AG04449 (cell line): ENCODE measurements at places on chromosomes 5 and 9.

DNA sequence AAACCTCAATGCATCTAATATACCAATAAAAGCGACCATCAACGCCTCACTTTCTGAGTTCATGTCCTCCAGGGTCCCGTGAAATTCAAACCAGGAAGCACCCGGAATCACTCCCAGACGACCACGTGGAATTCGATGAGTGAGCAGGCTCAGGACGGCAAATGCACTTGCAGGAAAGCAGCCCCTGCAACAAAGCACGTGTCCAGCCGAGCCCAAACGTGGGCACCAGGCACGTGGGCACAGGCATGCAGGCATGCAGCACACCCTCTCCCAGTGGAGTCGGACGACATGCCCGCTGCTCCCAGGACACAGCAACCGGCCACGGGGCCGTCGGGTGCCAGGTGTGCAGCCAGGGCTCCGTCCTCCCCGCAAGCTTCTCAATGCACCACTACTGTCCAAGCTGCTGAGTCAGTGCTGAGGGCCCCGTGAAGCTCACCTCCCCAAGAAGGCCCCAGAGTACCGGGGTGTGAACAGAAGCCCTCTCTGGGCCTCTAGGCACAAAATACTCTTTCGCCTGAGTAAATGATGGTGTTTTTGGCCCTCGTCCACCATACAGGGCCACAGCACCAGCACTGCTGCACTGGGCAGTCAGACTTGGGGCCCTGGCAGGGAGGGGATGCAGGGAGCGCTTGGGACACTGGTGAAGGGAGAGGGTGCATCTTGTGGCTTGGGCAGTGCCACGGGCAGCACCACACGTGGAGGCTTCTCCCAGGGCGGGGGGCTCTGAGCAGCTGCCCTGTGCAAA is 87.6 kb downstream of the VAV2 start:
- DNase-seq = no peak

DNA sequence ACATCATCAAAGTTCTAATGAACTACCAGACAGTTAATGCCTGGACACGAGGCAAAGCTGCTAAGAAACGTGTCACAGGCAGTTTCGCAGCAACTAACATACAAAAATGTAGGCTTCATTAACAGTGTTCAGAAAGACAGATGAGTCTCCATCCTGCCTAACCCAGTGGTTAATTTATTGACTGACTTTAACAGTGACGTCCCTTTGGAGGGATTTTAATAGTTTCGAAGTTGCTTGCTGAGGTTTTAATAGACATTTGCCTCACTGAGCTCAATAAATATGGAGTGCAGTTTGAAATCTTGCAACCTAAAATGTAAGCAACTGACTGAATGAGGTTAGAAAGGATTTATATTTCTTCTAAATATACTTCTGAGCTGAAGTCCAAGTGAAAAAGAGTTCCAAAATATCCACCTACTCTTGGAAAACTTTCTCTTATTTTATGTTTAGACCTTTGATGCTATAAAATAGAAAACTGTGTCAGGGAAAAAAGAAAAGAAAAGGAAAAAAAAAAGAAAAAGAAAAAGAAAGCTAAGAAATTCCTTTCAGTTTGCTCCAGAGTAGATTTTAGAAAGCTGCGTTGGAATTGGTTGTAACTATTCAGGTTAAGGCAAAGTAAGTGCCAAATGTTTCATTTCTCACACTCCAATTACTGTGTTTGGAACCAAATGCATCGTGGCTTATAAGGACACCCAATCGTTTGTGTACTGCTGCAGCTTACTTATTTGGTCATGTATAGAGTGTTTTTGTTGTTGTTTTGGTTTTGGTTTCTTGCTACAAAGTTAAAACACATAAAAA is 2016.6 kb downstream of the MAT2B start:
- DNase-seq = no peak

DNA sequence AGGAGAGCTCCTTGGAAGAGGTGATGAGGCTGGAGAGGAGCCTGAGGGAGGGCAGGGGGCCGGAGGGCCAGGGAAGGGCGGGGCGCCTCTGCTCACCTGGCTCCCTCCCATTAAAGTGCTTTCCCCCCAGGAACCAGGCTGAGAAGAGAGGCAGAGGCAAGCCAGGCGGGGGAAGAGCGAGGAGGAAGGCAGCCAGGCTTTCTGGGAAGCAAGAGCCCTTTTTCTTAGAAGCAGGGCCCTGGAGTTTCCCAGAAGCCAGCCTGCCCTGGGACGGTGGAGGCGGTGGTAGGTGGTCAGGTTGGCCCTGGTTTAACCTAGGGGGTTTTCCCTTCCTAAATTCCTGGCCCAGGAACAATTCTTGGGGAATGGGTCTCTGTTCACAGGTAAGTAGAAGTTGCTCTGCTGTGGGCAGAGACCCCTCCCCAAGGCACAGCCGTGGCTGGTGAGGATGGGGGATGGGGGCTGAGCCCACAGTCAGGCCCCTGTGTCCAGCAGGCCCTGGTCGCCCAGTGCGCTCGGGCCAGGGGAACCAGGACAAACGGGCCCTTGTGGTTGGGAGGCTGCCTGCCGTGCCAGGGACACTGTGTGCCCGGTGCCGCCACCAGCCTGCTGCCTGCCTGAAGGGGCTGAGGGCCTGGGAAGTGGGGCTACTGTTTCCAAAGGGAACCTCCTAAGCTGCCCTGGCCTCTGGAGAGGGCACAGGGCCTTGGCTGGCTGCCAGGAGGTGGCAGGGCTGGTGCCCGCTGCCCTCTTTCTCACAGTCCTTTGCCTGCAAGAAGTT is 16.6 kb upstream of the RALGDS start:
- DNase-seq = no peak

DNA sequence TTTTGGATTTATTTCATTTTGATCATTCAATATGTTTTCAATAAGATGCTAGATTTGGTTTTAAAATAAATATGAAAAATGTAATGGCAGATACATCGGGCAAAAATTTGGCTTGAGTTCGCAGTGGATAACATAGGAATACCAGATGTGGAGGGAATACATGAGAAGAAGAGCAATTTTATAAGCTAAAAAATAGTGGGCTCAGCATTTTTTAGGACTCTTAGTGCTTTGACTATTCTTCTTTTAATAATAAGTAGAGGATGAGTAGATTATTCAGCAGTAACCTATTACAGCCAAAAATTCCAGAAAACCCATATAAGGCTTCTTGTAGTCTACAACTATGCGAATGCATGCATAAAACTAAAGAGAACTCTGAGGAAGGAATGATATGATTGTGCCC is 22.8 kb upstream of the GHR start:
- no peak for DNase-seq

DNA sequence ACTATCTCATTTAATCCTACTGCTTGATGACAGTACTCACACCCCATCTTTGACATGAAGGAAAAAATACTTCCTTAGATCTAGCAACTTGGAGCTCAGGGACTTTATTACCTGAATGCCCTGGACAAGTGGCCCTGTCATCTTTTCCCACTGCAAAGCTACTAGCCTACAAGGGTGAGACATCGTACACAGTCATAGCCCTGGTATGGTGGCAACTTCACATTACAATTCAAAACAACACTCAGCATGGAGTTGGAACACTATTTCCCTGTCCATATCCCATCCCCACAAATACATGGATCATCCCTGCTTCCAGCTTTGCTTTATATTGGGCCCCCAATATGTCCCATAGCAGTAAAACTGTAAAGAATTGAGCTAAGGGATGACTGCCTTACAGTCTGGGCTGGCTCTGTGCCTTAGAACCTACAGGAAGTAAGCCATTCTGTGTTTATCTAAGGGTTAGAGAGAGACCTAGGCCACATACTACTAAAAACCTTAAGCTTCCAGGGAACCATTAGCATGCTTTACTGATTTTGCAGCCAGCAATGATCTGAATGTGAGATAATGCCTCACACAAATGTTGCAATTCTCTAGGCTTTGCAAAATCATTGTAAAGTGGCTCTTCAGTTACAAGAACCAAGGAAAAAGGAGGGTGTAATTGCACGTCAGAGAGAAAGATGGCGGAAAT is 55.9 kb downstream of the OTULIN start:
- DNase-seq = peak; percentile 69

DNA sequence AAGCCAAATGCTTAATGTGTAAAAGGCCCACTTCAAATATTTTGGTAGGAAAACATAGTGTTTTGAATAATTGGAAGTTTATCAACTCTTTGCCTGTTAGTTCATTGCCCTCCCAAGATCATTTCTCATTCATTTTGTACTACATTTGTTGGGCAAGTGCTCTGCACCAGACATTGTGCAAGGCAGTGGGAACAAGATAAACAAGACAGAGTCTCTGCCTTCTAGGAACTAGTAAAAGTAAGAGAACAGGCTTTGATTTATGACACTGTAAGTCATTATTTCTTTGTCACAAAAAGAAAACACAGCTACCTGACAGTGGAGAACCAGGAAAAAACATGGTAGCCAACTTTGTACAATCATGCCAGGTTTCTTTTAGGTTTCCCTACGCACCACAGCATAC is 63.7 kb upstream of the PAM start:
- no peak for DNase-seq

GRCh38 chr5:173781816-173782670 is 106.1 kb upstream of the CPEB4 start:
- peak; percentile 46 for DNase-seq

DNA sequence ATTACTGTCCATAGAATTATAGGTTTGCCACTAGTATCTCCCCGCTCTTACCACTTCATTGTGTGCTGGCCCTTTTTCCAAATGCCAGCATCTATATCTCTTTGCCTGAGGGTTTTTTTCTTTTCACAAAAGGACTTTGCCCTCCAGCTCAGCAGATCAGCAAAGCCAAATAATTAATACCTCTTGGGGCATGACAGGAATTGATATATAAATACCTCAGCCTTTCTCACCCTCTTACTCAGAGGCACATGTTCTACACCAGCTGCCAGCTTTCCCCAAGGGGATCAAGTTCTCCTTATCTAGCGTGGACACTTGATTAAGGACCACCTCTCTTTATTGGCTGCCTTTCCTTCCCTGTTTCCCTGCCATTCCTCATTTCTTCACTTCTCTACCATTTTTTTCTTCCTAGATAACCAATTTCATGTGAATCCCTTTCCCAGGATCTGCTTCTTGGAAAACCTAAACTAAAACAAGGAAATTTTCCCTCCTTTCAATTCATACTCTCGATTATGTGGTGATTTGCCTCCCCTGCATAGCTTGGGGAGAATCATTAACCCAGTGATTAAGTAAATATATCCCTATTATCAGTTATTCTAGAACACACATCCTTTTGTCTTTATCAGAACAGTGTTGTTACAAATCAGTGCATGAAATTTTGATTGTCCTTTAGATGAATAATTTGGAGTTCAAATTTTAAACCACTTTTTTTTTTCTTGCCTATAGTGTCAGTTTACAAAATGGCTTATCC is 6.9 kb upstream of the NUDT12 start:
- no peak for DNase-seq

DNA sequence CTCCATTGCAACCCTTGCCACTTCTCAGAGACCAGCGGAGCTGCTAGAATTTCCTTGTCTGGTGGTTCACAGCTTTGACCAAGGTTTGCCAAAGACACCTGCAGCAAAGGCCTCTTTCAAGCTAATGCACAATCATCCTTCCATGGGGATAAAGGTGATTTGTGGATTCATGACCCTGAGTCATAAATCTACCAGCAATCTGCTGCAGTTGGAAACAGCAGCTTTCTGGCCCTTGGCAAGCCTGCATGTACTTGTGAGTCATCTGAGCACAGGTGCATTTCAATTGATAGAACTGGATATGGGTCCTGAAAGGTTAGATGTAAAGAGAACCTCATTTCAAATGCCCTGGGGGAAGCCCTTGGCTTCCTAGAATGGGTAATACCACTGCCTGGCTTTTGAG is 21.6 kb upstream of the TCF7 start:
- no peak for DNase-seq

DNA sequence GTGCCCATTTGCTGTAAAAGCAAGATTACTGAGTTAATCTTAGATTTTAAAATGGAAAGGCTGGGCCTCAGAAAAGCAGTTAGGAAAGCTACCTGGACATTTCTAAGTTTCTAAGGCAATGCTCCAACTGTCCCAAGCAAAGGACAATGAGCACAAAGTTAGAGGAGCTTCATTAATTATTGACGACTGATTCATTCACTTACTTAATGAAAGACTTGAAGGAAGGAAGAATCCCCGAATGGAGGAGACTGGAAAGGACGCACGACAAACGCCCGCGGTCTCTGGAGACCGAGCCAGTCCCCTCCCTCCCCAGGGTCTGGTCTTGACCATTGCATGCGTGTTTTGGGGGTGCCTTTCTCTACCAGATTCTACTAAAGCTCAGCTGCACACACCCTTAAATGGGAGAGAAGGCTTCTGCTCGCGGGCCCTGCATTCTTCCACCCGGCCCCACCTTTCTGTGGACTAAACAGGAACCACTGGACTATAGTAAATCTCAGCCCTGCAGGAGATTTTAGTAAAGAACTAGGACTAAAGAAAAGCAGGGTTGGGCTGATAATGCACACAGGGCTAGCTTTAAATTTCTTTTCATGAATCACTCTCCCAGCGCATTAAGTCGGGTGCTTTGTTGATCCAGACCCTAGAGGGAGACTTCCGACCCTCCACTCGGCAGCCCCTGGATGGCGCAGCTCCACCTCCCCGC is 44.8 kb downstream of the CTSL start:
- no peak for DNase-seq

GRCh38 chr5:139881143-139881733 is 85.6 kb downstream of the PSD2 start:
- no peak for DNase-seq

GRCh38 chr5:154523104-154523503 is 45.1 kb upstream of the HAND1 start:
- no peak for DNase-seq

DNA sequence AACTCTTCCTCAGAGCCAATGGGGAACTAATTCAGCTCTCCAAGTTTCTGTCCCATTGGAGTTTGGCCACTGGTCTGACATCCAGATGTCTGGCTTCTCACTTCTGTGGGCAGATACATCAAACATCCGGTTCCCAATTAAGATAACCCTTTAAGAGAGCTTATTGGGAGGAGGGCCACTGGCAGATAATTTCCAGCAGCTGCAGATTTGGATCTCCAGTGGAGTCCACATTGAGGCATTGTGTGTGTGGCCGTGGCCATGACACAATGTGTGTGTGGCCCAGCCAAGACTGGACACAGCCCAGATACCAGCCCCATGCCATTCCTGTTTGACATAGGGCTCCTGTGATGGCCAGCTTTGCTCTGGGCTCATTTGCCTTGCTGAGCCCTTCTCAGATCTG is 110.5 kb upstream of the MAP1B start:
- no peak for DNase-seq
